ENCODE measurements at places on chromosomes 6 and 20.
A peak's percentile ranks its signal among the peaks of the same experiment; 100 is the strongest.

GRCh38 chr6:63789699-63790098 lies 154.1 kb downstream of the PHF3 start:
- no peak for DNase-seq

- no peak for DNase-seq
These were observed 14.7 kb upstream of the SRC start for GRCh38 chr20:37331060-37331857.

GRCh38 chr20:17797161-17797560 lies 97.4 kb downstream of the BANF2 start:
- DNase-seq, result no peak

DNA sequence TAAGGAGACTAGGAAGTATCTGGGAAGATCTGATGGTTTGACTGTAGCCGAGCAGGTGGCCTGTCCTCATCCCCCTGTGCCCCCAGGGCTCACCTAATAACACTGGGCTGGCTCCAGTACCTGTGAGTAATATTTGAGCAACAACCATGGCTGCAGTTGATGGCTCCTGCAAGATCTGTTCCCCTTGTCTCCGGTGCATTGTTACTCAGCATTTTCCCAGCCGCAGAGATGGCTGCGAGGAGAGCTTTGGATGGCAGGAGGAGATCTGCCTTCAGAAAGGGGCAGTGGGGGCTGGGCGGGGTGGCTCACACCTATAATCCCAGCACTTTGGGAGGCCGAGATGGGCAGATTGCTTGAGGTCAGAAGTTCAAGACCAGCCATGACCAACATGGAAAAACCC lies 39.3 kb downstream of the PTK7 start:
- DNase-seq, result peak; percentile 45

DNA sequence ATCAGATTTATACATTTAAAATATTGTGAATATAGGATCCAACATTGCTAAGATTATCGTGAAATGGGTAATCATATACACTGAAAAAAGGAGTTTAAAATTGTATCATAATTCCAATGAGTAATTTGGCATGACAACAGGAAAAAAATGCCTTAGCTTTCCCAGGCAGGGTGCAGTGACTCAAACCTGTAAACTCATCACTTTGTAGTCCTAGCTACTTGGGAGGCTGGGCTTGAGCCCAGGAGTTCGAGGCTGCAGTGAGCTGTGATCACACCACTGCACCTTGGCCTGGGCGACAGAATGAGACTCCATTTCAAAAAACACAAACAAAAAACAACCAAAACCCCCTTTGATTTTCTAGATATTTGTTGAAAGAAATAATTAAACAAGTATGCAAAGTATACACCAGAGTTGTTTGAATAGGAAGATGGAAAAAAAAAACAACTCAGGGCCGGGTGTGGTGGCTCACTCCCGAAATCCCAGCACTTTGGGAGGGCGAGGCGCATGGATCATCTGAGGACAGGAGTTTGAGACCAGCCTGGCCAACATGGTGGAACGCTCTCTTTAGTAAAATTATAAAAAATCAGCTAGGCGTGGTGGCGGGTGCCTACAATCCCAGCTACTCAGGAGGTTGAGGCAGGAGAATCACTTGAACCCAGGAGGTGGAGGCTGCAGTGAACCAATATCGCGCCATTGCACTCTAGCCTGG lies 98.7 kb downstream of the TRERF1 start:
- DNase-seq, result peak; percentile 70

GRCh38 chr20:35004051-35004725 lies 48.5 kb downstream of the MYH7B start:
- DNase-seq, result no peak
